ENCODE measurements at places on chromosomes 11 and 22. TPM values are rescaled to one million over a fixed set of nuclear protein-coding genes. Genes with fewer than 3 reads are reported as not detected.
A peak's percentile ranks its signal among the peaks of the same experiment; 100 is the strongest.

SEC14L6 gene
- total RNA-seq: not detected

MFNG gene
- 171 TPM for total RNA-seq

DNA sequence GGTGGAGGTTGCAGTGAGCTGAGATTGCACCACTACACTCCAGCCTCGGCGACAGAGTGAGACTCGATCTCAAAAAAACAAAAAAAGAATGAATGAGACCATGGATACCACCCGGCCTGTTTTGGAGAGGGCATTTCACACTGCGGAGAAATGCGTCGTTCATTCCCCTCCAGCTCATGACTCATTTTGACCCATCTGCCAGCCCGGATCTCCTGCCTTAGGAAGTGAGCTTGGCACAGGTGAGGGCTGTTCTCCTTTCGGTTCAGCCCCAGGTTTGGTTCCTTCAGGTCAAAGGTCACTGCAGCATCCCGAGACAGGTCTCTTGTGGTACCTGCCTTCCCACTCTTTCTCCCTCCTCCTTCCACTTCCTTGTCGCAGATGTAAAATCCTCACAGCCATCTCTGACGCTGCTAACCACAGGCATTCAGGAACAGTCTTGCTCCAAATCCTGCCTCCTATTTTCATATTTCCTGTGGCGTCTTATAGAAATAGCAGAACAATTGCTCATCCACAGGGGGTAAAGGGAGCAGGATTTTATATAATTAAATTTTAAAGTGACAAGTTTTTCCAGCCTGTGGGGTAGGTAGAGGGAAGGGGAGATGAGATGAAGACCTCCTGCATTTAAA is 517.9 kb downstream of the NTM start:
- H3K27ac ChIP-seq: no peak overlapping the region
- no peak for DNase-seq
- H3K4me1 ChIP-seq: no peaks in the 10 kb centered on the region

DNA sequence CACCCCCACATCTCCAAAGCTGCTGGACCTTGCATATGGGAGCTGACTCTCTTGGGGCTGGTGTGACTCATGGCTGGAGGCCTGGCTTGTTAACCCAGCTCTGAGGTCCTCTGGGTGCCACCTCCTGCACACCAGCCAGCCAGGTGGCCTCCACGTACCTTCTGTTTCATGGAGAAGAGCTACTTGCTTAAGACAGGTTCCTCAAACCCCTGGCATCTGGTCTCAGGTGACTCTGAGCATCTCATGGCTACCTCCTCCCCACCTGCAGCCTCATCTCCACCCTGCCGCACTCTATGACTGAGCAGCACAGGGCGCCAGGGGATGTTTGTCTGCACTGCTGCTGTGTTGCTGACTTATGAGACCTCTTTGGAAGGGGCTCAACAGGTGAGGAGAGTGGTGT is 55.7 kb downstream of the BCR start:
- no peak overlapping the region for H3K4me3 ChIP-seq
- peaks cover 40% of the 10 kb centered on the region for H3K4me1 ChIP-seq
- DNase-seq: no peak
- H3K27me3 ChIP-seq: no peaks in the 10 kb centered on the region
- H3K27ac ChIP-seq: no peak overlapping the region
- peaks cover 6% of the 10 kb centered on the region for H3K36me3 ChIP-seq

DNA sequence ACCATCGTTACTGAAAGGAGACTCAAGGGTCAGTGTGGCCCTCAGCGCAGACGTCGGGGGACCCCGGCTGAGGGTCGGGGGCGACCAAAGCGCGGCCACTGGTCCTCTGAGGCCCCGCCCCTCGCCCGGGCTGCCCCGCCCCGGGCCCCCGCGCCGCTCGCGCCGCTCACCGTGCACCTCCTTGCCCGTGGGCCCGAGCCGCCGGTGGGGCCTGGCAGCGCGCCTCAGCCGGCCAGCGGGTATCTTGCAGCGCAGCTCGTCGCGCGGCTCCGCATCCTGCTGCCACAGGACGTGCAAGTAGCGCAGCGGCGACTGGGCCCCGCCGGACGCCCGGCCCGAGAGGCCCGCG is 419 bp downstream of the ANKRD54 start:
- peak overlapping the region; percentile 87 for H3K27ac ChIP-seq
- peak overlapping the region; percentile 72 for H3K4me3 ChIP-seq
- DNase-seq: peak; percentile 73
- peaks cover 21% of the 10 kb centered on the region for H3K4me1 ChIP-seq
- H3K27me3 ChIP-seq: no peaks in the 10 kb centered on the region
- H3K36me3 ChIP-seq: peaks cover 4% of the 10 kb centered on the region

- DNase-seq: peak; percentile 44
- peak overlapping the region; percentile 82 for H3K4me3 ChIP-seq
- peak overlapping the region; percentile 88 for H3K27ac ChIP-seq
Measured at GRCh38 chr11:123062892-123063825, 1.2 kb upstream of the HSPA8 start.

- DNase-seq: peak; percentile 8
- H3K4me1 ChIP-seq: no peaks in the 10 kb centered on the region
- H3K27me3 ChIP-seq: no peaks in the 10 kb centered on the region
- no peak overlapping the region for H3K27ac ChIP-seq
Measured at GRCh38 chr11:69489746-69490365, 8.4 kb downstream of the LINC01488 start.

DNA sequence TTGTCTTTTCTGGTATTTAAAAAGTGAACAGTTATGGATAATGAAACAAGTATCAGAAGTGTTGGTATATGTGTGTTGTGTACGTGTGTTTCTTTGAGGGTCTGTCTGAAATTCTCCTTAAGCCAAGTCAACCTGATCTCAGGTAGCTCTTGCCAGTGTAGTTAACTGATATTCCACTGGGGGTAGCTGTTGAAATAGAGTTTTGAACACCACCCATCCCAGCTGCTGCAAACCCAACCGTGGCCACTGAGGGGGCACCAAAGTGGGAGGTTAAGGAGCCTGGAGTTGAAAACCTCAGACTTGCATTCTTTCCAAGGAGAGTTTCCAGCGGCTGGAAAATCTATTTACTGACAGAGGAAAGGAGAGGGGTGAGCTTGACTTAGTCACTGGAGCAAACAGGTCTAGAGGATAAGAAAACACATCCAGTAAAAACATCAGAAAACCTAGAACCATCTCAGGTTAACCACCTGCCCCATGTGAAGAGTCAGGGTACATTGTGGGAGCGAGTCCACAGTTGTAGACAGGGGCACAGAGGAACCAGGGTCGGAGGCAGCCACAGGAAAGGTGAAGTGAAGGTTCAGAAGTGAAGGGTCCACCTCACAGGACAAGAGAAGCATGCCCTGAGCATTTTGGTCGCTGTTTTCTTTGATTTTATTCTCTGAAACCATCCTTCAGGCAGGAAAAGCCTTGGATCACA is 8.8 kb upstream of the CUL5 start:
- peak; percentile 24 for DNase-seq
- H3K27me3 ChIP-seq: no peaks in the 10 kb centered on the region
- no peaks in the 10 kb centered on the region for H3K4me1 ChIP-seq
- no peaks in the 10 kb centered on the region for H3K36me3 ChIP-seq

DNA sequence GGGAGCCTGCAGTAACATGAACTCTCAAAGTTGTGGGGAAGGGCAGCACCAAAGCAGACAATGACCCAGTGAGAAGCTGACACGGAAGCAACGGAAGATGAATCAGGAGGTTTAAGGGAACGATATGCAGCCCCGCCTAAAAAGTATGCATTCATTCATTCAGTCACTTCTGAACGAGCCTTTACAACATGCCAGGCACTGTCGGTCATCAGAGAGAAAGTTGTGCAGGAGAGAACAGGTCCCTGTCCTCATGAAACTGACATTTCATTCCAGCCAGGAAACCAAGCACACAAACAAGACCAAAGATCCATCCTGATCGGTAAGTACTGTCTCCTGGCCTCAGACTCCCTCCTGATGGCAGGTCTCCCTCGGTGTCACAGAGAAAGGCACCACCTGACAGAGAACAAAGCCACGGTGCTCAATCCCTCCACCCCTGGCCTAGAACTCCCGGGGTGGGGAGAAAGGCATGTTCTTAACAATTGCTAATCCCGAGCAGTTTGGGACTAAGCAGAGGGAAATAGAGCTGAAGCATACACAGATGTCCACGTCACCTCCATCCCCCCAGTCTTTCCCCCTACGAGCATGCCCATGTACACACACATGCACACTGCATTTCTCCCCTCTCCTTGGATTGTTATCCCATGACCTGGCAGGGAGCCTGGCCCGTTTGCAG is 49.3 kb downstream of the LRFN4 start:
- no peaks in the 10 kb centered on the region for H3K27me3 ChIP-seq
- no peak overlapping the region for H3K4me3 ChIP-seq
